ENCODE measurements at places on chromosomes 11 and 22.

GRCh38 chr11:8577791-8578581, 16.0 kb downstream of the STK33 start:
- no peak for DNase-seq

DNA sequence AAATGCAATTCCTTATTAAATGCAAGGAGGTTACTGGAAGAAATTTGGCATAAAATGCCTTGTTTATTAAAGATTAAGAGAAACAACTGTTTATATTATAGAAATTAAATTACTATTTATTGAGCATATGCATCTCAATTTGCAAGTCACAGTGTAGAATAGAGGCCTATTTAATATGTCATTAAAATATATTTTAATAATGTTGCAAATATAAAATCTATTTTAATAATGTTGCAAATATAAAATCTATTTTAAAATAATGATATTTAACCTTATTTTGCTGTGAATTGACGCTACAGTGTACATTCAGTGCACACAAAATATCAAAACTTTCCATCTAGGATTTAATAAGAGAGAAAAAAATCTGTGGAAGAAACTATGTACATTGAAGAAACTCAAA, 188.1 kb downstream of the CNTN5 start:
- DNase-seq = no peak

- no peak for DNase-seq
Measured at GRCh38 chr11:35141571-35141971, 2.6 kb downstream of the CD44 start.

- DNase-seq = no peak
Measured at GRCh38 chr11:27410272-27410671, 47.3 kb upstream of the CCDC34 start.

- DNase-seq = no peak
Measured at GRCh38 chr11:69545976-69546617, 64.6 kb downstream of the LINC01488 start.

All from DMS79 (cell line).